8988T (cell line): ENCODE measurements at places on chromosomes 16 and 17.

DNA sequence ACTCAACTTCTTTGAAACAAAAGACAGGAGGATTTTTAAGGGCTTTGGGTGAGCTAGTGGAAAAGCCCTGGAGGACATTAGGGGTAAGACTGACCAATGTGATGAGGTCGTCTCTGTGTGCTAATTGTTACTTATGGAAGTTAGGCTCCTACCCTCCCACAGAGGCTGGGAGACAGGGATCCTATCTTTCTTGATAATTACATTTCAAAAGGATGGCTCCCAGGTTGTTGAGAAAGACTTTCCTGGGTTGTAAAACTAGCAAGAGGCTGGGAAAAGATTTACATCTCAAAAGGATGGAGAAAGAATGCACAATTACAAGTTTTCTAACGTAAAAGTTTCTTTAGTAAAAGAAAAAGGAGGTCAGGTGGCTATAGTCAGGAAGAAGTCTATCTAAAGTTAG is 605.8 kb upstream of the GOT2 start:
- DNase-seq, result no peak

DNA sequence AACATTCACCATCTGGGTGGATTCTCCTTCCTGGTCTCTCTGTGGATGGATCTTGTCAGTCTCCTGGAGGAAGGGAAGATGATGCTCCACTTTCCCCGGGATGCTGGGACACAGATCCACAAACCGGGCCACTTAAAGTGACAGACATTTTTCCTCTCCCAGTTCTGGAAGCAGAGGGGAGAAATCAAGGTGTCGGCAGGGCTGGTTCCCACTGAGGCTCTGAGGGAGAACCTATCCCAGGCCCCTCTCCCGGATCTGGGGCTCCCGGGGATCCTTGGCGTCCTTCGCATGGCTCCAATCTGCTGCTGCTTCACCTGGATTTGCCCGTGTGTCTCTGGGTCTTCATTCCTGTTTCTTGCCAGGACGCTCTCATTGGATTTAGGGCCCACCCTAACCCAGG is 263.1 kb upstream of the TNRC6C start:
- no peak for DNase-seq

DNA sequence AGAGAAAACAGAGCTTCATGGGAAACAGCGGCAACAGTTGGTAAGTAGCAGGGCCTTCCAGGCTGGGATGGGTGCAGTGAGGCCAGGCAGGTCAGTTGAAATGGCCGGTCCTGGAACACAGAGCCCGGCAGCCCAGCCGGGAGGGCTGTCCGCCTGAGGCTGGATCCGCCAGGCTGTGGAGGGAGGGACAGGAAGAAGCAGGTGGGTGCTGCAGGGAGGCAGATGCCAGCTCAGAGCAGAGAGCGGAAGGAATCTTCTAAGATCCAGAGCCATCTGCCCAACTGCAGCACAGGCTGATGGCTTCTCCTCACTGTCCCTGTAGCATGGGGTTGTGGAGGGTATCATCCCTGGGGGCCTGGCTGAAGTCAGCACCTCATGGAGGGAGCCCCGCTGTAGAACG is 599 bp downstream of the RNF112 start:
- DNase-seq, result no peak

- peak; percentile 68 for DNase-seq
Measured at GRCh38 chr16:29848420-29849297, 14.4 kb downstream of the CDIPT start.

- no peak for DNase-seq
Measured at GRCh38 chr16:63998-64913, 8.2 kb downstream of the RHBDF1 start.

GRCh38 chr17:59145571-59146096 is 9.4 kb downstream of the SKA2 start:
- no peak for DNase-seq

DNA sequence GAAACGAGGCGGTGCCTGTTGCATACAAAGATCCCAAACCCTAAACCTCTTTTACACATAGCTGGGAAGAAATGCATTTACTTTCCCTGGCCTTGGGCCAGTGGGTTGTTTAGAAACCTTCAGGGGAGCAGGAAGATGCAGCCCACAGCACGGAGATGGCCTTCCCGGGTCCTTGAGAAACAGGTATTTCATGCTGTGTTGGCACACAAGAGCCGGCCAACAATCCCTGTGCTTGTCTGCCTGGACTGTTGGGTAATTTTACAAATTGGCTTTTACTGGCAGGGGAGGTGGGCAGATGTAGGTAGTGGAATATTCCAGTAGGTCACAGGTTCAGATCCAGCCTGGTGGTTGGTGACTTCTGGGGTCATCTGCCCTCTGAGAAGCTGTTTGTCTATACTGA is 148.0 kb downstream of the FOXL1 start:
- DNase-seq, result no peak

DNA sequence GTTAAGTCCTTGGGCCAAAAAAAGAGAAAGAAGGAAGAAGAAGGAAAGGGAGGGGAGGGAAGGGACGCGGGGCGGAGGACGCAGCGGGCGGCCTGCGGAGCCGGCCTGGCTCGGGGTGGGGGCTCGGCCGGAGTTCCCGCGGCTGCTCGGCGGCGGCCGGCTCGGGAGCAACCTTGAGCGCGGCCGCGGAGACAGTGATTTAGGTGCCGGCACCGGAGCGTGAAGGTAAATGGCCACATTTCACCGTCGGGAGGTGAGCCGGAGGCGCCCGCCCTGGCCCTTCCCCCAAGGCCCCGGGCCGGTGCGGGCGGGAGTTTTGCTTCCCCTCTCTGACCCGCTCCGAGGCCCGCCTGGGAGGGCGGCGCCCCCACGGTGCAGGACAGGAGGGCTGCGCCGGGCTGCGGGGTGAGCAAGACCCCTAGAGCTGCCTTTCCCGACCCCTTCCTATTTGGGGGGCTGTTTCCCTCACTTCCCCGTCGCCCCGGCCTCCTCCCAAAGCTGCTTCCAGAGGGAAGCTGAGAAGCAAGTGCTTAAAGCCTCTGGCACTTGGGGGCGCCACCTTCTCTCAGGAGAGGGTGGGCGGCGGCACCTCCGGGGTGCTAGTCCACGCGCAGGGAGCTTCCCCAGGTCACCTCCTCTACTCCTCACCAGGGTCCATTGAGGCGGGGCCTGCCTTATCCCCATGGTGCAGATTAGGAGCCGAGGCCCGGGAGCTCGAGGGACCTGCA is 56.5 kb downstream of the MRM1 start:
- DNase-seq, result peak; percentile 45

DNA sequence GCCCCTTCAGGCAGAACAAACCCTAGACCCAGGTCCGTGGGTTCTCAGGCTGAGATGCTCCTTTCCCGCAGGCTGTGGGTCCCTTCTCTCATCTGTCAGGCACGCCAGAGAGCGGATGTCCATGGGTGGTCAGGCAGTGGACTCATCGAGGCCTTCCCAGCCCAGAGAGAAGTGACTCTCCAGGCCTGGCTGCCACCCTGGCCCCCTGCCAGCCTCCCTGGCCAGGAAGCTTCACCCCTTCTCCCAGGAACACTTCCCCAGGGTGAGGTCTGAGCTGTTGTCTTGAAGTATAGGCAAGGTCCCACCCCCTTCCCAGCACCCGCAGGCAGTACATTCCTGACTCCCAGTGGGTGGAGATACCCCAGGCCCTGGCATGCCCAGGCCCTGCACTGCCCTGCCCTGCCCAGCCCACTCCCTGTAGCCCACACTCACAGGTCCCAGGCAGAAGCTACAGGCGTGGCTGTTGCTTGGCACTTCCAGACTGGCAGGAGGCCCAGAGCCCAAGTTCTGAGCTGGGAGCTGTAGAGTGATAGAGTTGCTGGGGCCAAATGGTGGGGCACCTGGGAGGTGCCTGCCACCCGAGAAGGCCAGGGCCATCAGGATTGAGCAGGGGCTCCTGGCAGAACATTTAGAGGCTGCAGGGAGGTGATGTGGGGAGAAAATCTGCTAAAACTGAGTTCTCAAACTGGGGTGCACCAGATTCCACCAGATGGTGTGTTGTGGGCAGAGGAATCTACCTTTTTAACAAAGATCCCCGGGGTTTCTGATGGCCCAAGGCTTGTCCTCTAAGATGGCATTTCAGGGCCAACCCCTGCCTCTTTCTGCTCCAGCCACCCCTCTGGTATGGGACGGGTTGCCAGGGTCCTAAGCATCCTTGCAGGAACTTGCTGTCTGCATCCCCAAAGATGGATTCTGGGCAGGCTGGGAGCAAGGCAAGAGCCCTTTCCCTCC is 6.7 kb downstream of the ITGA3 start:
- peak; percentile 91 for DNase-seq

DNA sequence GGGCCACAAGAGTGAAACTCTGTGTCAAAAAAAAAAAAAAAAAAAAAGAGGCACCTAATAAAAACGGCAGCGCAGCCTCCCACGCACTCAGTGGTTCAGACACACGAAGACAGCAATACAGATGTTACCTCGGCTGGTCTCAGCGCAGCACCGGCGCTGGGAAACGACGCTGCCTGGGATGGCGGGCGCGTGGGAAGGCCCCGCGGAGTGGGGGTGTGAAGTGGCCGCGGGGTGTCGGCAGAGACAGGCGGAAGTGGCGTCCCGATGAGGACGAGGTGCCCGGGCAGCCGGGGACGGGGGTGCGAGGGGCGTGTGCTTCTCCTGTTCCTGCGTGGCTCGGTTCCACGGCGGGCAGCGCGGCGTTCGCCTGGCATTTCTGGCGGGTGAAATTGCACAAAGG is 179.4 kb downstream of the BANP start:
- DNase-seq, result no peak

- DNase-seq, result no peak
Measured at GRCh38 chr17:47942096-47942510, 732 bp downstream of the PNPO start.

DNA sequence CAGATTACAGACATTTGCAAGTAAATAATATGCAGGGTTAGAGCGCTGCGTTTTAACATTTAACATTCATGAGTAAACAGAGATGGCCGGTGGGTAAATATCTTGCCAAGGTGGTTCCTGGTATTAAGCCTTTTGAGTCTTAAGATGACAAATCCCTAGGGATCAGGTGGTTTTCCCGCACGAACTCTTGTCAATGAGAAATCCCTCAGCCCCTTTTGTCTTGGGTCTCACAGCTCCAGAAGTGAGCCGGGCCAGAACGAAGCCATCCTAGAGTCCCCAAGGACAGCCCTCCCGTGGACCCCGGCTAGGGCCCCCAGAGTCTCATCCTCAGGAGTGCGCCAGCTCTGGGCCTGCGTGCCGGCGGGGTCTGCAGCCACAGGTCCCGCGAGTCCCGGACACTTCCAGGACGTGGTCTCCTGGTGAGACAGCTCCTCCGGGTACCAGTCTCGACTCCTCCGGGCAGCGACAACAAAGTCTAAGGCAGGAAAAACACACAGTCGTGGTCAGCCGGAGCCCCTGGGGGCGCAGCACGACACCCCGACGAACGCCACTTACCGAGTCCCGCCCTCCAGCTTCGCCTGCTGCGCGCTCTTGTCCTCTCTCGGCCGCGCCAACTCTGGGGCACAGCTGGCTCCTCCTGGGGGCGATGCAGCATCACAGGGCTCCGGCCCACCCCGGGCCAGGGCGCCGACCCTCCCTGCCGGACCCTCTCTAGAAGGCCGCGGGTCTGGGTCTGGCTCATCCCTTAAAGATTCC is 13.3 kb downstream of the MIS12 start:
- DNase-seq, result no peak

- DNase-seq, result peak; percentile 66
Measured at GRCh38 chr16:86403541-86404163, 106.7 kb upstream of the FOXF1 start.

DNA sequence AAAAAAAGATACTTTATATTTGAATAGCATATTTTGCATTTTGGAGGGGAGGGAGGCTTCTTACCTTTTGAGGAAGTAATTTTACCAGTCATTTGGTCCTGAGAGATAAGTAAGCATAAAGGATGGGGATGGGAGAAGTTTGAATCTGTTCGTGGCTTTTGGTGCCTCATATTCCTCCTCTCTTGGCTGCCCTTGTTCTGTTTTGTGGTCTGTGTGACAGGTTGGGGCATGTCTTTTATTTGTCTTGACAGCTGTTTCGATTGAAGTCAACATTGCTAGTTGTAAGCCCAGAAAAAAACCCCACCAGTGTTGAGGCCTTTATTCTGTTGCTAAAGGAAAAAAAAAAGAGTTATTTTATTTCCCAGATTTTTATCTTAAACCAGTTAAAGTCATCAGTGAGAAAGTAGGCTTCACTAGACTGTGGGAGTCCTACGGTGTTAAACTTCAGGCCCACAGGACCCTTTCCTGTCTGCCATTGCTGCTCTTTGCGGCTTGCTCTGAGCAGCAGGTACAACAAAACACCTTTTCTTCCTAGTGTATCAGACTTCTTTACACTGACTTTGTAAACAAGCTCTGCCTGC is 11.4 kb downstream of the SLC7A6 start:
- no peak for DNase-seq

DNA sequence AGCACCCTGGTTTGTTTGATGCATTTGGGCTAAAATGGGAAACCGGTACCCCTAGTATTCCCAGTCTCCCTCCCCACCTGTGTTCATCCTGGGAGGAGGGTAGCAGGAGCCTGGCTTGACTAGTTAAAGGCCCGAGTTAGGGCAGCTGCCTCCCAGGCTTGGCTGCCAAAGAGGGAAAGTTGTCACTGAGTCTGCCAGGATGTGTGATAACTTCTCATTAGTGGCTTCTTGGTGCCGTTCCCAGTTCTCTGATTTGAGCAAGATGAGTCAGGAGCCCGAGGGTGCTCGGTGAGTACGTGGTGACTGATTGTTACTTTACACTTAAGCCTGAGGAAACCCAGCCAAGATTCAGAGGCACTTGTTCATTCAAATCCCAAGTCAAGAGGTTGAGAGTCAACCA is 2.5 kb downstream of the KRT32 start:
- DNase-seq, result peak; percentile 35

DNA sequence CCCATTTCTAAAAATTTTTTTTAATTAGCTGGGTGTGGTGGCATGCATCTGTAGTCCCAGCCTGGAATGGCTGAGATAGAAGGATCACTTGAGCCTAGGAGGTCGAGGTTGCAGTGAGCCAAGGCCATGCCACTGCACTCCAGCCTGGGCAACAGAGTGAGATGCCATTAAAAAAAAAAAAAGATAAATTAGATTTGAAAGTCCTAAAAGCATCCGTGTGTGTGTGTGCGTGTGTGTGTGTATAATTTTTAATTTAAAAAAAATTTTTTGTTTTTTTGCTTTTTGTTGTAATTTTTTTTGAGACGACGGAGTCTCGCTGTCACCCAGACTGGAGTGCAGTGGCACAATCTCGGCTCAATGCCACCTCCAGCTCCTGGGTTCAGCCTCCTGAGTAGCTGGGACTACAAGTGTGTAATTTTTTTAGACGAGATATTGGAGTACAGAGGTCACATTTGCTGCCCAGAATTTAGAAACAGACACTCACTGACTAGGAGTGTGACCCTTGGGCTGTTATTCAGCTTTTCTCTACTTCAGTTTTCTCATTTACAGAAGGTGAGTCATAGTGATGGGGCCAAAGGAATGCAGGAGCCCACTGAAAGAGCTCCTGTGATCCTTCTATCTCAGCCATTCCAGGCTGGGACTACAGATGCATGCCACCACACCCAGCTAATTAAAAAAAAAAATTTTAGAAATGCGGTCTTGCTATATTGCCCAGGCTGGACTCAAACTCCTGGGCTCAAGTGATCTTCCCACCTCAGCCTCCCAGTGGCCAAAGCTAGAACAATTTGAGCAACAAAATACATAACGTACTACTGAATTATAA is 25.5 kb upstream of the TBX4 start:
- no peak for DNase-seq

- no peak for DNase-seq
Measured at GRCh38 chr17:19492141-19492540, 41.5 kb upstream of the SLC47A1 start.
